ENCODE measurements at places on chromosomes 5 and 9. TPM values are rescaled to one million over a fixed set of nuclear protein-coding genes. Genes with fewer than 3 reads are reported as not detected.

The PSMB7 gene
- 167 TPM for total RNA-seq

The STKLD1 gene
- 1.5 TPM for total RNA-seq

The PDE8B gene
- total RNA-seq: 5.6 TPM

The STK32A gene
- total RNA-seq: 2.1 TPM

The OTP gene
- total RNA-seq: not detected

The HSPB3 gene
- total RNA-seq: 523 TPM

The NR2F1-AS1 gene
- 0.53 TPM for total RNA-seq

The C9orf50 gene
- not detected for total RNA-seq

The DMRT3 gene
- not detected for total RNA-seq

The QRFP gene
- not detected for total RNA-seq

The PSAT1 gene
- 2.4 TPM for total RNA-seq

The HAPLN1 gene
- 1.1 TPM for total RNA-seq

The MZB1 gene
- total RNA-seq: 0.62 TPM

The PLPPR1 gene
- not detected for total RNA-seq

The TTF1 gene
- 16.3 TPM for total RNA-seq

The TAF1L gene
- not detected for total RNA-seq

The FST gene
- total RNA-seq: 0.69 TPM

Data from heart right ventricle (tissue), 16 donors.